ENCODE measurements at places on chromosomes 12 and 14.

GRCh38 chr14:64069634-64070359 is 217.0 kb downstream of the SYNE2 start:
- DNase-seq: no peak

DNA sequence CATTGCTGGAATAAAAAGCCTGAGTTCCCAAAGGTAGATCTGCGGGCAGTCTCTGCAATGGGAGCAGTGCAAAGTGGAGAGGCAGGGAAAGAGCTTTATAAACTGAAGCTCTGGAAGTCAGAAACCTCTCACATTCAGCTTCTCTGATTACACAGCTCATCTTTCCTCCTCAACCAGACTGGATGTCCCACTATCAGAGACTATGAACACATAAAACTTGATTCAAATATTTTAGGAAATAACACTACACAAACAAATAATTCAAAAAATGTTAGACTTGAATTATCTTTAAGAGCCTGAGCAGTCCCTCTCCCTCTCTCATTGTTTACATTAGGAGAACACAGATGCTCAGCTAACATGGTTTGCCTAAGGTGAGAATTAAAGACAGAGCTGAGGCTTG is 72.9 kb downstream of the DENND5B start:
- DNase-seq: peak; percentile 47

DNA sequence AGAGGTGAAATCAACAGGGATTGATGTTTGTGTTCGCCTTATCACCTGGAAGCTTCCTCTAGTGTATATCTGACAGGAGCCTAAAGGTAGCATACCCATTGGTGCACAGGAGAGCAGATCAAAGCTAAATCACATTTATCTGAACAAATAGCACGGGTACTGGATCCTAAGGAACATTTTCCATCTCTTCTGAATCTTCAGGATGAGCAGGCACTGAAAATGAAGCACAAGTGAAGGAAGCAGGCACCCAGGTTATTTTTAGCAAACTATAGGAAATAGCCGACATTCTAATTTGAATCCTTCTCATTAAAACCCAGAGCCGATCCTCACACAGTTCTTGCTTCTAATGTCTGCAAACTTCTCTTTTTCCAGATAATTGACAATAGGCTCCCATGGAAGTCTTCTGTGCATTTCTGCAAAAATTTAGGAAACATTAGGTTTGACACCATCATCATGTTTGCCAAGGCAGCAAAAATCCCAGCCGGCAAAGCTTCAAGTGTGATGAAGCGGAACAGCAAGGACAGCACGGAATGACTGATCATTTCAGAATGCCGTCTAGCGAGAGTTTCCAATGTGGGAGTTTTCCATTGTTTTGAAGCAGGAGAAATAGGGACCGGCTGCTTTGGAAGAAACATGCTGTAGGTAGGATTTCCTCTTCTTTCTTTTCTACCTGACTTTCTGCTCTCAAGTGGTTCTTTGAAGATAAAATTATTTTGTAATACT is 24.3 kb upstream of the RGS6 start:
- no peak for DNase-seq

- peak; percentile 73 for DNase-seq
Observed at GRCh38 chr12:46825591-46826414, at the start of gene SLC38A4. Gene SLC38A4, minus strand, starts transcription at chr12:46825997. Its CDS starts 32,926 bp downstream, at chr12:46793071.

DNA sequence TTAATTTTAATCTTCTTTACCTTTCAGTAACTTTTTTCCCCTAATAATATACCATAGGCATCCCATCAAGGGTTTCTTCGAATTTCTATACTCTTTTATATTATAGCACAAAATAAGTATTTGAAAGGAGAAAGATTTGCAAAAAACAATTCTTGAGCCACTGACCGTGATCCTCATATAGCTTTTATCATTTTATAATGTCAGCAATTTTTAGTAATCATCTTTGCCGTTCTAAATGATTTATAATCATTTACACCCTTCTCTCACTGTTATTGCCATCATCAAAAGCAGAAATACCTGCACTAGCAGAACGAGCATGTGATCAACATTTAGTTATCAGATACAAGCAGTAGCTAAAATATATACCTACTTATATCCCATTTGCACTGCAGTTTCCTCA is 16.9 kb downstream of the PTPRQ start:
- DNase-seq: no peak

- DNase-seq: no peak
Observed at GRCh38 chr14:54685286-54685845, 118.4 kb downstream of the SAMD4A start.

DNA sequence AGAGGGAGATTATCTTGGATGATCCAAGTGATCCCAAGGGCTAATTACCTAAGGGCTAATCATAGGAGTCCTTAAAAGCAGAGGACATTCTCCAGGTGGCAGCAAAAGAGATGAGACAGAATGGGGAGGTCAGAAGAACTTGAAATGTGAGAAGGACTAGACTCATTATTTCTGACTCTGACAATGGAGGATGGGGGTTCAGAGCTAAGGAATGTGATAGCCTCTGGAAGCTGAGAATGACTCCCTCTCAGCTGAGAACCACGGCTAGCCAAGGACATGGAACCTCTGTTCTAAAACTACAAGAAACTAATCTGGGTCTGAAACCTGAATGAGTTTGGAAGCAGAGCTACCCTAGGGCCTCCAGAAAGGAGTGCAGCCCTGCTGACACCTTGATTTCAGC is 35.6 kb upstream of the ANKS1B start:
- DNase-seq: no peak

GRCh38 chr14:31716208-31716607 is 155.0 kb downstream of the NUBPL start:
- DNase-seq: no peak

- no peak for DNase-seq
Observed at GRCh38 chr14:69845050-69845581, 34.1 kb upstream of the SMOC1 start.

DNA sequence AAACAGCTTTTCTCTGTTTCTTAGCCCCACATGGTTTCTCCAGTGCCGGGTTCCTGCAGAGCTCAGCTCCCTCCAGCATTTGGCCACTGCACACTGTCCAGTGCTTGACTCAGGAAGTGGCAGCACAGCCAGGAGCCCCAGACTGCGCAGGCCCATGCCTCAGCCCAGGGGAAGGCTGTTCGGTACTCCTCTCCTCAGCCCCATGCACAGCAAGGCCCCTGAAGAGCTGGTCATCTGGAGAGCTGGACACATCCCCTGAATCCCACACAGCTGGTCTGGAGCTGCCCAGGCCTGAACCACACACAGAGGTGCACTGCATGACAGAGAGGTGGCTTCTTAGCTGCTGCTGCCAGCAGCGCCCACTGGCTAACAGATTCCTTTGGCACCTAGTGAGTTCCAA is 48.3 kb downstream of the STAB2 start:
- DNase-seq: no peak

- no peak for DNase-seq
Observed at GRCh38 chr12:72560003-72560769, 288.0 kb downstream of the TRHDE start.

DNA sequence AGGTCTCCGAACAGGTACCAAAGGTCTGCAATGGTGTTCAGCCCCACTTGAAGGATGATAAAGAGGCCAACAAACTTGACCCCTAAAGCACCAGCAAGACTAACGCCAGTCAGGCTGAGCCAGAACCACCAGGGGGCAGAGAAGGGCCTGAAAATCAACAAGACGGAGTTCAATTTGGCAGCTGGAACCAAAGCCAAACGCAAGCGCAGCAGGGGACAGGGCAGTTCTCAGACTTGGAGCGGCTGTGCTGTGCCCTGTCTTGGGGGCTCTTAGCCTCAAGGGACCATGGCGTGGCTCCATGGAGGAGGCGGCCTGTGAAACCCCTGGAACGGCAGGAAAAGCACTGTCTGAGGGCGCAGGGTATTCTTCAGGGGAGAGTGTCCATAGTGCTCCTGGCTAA is 19.6 kb downstream of the POMT2 start:
- DNase-seq: peak; percentile 74

GRCh38 chr12:13701502-13701901 is 279.9 kb downstream of the GRIN2B start:
- DNase-seq: no peak

DNA sequence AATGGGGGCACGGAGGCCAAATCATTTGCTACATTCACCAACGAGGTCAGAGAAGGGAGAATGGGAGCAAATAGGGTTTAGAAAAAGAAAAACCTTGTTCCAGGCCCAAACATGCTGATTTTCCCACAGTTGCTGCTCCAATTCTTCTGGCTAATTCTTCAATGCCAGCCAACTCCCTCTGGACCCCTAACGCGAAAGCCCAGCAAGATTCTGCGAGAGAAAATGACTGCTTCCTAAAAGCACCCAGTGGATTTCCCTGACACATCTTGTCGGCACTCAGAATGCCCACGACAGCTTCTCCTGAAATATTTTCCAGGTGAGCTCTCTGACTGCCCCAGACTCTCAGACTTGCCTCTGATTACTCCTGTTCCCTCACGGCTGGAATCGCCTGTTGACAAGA is 689.4 kb downstream of the MED13L start:
- no peak for DNase-seq

- no peak for DNase-seq
Observed at GRCh38 chr14:97703006-97703760, 906.0 kb downstream of the VRK1 start.

DNA sequence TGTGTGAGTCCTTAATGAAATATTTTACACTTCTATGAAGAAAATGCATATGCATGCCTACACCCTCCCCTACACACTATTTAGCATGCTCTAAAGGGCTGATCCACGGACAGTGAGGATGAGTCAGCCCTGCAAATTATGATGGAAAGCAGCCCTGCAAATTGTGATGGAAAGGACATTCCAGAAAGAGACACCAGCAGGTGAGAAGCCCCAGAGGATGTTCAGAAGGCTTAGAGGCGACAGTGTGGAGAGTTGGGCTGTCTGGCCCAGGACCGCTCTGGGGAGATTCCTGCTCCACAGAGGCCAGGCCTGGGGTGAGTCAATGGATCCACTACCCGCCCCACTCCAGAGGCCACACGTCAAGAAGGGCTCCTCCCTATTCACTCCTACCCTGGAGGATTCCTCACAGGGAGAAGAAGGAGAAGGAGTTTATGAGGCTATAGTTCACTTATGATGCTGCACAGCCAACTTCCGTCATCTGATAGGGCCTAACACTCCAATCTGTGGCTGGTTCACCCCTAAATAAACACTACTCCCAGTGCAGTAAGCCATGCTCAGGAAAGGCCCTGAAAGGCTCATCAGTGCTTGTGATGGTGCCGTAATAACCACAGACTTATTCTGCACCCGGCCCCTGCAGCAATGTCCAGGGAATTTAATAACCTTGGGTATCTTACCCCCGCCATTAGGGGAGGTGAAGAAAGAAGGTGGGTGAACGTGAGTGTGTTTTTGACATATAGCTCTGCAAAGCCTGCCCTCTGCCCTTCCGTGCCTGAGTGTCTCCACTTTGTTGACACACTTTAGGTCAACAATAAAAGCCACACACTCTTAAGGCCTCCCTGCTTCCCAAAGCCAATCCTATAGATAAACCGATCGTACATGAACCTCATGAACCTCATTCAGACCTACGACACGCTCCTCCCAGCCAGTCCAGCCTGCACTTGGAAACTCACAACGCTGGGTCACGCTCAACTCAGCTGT is 46.4 kb downstream of the CLMN start:
- no peak for DNase-seq

GRCh38 chr12:40158592-40159111 is 52.8 kb upstream of the SLC2A13 start:
- DNase-seq: peak; percentile 63

DNA sequence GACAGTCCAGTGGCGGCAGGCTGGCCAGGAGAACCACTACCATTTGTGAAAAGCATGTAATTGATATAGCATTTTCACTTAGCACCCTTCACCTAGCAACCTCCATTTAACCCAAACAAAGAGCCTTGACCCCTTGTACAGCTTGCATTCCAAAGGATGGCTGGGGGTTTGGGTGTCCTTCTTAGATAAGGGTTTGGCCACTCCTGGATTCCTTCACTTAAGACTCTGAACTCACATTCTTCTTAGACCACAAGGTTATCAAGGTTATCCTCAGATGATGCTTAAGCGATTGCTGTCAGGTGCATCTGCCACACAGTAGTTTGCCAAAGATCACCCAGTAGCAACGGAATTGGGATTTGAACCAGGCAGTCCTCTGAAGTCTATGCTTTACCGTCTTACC is 102.8 kb downstream of the ZNF664 start:
- DNase-seq: no peak

GRCh38 chr14:50997712-50998111 is 53.4 kb upstream of the PYGL start:
- no peak for DNase-seq

DNA sequence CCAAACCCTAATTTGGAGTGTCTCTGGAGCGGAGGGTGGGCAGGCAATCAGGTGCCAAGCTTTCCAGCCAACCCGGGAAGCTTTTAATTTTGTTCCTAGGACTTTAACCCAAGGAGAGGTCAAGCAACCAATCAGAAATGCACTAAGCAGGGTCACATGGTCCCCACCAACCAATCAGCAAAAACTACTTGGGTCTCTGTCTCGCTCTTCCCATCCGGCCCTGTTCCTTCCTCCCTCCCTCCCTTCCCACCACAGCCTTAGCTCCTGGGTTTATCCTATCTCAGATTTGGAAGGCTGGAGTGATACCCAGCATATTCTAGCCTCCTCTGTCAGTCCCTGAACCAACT is 7.3 kb downstream of the HOXC5 start:
- DNase-seq: no peak

- peak; percentile 69 for DNase-seq
Observed at GRCh38 chr12:43309959-43310358, 242.0 kb downstream of the ADAMTS20 start.

DNA sequence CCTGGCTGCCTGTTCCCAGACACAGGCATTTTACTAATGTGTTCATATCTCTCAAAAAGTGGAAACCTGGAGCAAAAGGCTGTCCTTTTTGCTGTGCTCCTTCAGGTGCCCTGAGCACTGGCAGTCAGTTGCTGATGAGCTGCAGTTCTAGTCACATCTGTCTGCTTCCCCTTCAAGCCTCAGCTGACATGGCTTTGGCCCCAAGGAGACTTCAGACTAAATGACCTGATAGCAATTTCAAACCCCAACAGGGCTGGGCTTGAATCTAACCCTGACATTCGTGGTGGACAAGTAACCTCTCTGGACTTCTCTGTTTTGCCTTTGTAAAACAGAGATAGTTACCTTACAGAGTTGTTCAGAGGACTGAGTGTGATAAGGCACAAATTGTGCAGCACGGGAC is 5.7 kb downstream of the SERPINA9 start:
- no peak for DNase-seq

GRCh38 chr12:91556909-91557308 is 374.3 kb upstream of the DCN start:
- DNase-seq: no peak

DNA sequence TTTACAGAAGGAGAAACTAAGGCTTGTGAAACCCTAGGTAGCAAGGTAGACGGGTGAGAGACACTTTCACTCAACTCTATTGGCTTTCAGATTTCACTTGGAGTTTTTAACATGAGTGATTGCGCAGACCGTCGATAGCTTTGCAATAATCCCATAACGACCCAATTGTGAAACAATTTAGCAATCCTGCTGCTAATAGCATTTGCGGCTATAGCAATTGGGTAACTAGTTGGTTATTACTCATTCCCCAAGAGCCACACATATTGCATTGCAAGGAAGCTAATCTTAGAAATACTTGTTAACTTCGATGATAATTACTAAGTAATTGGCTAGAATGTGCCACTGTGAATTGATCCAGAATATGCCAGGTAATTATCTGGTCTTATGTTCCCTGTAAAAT is 159.9 kb upstream of the NOS1 start:
- DNase-seq: no peak
